ENCODE measurements at places on chromosomes 3 and 15.

GRCh38 chr3:152790651-152791387 lies 44.1 kb upstream of the P2RY1 start:
- DNase-seq, result no peak

- DNase-seq, result no peak
These were observed 722 bp downstream of the CHRNA3 start for GRCh38 chr15:78620021-78620526.

GRCh38 chr3:178036451-178037144 lies 499.6 kb upstream of the KCNMB2 start:
- DNase-seq, result no peak

DNA sequence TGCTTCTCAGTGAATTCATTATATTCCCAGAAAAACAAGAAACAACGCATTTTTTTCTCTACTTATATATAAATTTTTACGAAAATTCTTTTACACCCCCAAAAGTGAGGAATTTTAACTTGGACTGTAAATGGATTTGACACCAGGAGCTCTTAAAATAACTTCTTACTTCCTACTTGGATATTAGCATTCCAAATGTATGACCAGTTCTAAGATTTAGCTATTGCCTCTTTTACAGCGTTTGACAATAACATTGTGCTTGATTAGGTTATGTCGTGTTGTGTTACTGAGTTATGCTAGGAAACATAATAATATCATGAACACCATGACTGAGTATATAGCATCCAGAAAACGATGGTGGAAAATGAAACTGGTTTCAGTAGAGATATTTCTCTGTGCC lies 177.0 kb downstream of the CNTN6 start:
- no peak for DNase-seq

GRCh38 chr3:129440618-129441190 lies 680 bp downstream of the IFT122 start:
- no peak for DNase-seq

GRCh38 chr15:51776952-51777569 lies 25.7 kb downstream of the TMOD2 start:
- DNase-seq, result peak; percentile 27

GRCh38 chr3:139319428-139320402 lies 24.1 kb upstream of the MRPS22 start:
- no peak for DNase-seq

- DNase-seq, result no peak
These were observed 57.3 kb downstream of the SLC4A7 start for GRCh38 chr3:27426926-27427325.

- DNase-seq, result no peak
These were observed 191.3 kb upstream of the ZNF385D start for GRCh38 chr3:21942328-21942727.

DNA sequence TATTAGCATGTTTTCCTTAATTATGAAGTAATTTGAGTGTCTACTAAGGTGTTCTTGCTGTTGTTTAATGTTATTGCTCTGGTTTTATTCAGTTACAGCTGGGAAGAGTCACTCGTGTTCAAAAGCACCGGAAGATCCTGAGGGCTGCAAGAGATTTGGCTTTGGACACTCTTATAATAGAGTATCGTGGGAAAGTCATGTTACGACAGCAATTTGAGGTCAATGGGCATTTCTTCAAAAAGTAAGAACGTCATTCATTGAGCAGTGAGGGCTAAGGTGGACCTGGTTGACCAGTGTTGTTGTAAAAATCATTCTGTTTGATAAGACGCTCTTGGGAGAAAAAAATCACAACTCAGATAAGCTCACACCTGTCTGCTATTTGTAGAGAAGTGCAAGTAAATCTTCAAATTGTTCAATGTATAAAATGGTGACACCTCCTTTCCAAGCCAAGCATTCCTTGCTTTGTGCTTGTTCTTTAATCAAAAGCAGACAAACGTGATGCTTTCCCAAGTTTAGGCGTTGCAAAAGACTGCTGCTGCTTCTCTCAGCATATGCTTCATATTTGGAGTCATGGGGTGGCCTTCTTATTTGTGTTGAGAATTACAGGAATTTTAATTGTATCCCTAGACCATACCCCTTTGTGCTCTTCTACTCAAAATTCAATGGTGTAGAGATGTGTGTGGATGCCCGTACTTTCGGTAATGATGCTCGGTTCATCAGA lies 44.2 kb downstream of the SETD5 start:
- no peak for DNase-seq

- DNase-seq, result no peak
These were observed 79.3 kb upstream of the OXTR start for GRCh38 chr3:8848696-8849131.

- no peak for DNase-seq
These were observed 25.4 kb downstream of the IFT80 start for GRCh38 chr3:160373655-160374054.

DNA sequence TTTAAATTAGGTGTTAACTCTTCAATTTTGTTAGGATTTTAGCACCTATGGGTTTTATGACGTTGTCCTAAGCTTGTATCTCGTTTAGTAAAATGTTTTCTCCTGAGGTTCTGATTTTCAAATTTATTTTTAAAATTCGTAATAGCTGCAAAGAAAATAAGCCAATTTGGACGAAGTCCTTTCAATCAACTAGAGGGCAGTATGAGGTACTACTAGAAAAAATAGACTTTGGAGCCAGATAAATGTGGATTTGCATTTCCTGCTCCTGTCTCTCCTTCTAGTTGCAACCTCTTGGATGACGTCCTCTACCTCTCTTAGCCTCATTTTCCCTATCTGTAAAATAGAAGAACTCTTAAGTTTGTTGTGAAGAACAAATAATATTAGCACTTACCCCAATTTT lies 81.1 kb downstream of the SLTM start:
- DNase-seq, result no peak

GRCh38 chr3:194296454-194297263 lies 54.5 kb downstream of the CPN2 start:
- DNase-seq, result no peak

- DNase-seq, result no peak
These were observed 67.9 kb upstream of the TNIK start for GRCh38 chr3:171528102-171528501.

DNA sequence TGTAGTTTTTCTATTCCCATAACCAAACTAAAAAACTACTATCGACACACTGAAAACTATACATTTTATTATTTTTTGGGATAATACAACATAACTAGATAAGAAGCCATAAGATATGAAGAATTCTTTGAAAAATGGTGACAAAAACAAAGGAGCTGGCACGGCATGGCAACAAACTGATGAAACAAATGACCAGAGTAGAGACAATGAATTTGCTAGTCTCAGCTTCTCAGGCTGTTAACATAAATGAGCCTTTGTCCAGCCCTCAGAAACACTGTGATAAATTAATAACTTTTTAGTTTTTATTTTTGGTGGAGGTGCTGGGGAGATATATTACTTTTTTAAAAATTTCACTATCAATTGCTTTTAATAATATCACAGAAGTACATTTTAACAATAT lies 100.7 kb downstream of the SMARCC1 start:
- DNase-seq, result no peak

- DNase-seq, result no peak
These were observed 44.5 kb upstream of the BOC start for GRCh38 chr3:113166719-113167492.

DNA sequence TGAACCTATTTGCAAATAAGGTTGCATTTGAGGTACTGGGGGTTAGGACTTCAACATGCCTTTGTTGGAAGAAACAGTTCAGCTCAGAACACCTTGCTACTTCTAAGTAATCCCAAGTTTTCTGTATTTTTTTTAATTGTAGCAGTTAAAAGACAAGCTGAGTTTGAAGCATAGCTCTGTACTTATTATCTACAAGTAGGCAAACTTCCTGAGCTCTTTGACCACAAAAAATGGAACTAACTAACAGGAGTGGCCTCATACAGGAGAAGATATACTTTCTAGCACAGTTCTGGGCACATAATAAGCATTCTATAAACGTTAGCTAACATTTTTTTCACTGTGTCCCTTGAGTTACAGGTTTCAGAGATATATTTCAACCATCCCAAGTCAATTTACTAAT lies 159.2 kb downstream of the CHST2 start:
- DNase-seq, result no peak

DNA sequence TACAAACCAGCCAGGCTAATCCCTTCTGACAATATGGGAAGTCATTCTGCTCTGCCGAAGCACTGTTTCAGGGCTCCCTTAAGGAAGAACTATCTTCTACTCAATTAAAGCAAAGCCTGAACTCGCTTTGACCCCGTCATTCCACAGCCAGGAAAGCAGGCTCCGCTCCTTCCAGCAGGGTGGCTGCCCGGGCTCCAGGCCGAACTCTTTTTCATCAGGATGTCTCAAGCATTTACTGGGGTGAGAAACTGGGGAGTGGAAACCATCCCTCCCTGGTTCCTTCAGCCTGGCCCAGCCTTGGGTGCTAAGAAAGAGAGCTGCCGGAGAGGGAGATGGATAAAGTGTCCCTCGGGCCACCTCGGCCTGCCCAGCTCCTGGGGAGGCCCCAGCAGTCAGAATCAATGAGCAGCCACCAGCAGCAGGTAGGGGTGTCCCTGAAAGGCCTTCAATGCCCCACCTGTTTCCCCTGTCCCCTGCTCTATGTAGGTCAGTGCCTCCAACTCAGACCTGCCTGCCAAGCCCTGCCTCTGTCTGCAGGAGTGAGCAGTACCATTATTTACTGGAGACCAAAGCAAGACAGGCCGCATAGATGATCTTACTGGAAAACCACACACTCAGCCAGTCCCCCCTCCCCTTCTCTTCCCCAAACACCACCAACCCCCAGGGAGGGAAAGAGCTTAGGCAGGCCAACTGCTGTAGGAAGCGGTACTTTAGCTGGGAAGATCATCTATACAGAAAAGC lies 225.6 kb upstream of the TLE3 start:
- DNase-seq, result no peak

GRCh38 chr15:42089942-42090341 lies 4.4 kb downstream of the PLA2G4D start:
- no peak for DNase-seq

GRCh38 chr3:40872258-40872920 lies 326.9 kb upstream of the CTNNB1 start:
- no peak for DNase-seq

- no peak for DNase-seq
These were observed 65.3 kb downstream of the ADAM10 start for GRCh38 chr15:58684036-58684710.

- DNase-seq, result no peak
These were observed 12.6 kb downstream of the ATP8B4 start for GRCh38 chr15:50106457-50106856.

DNA sequence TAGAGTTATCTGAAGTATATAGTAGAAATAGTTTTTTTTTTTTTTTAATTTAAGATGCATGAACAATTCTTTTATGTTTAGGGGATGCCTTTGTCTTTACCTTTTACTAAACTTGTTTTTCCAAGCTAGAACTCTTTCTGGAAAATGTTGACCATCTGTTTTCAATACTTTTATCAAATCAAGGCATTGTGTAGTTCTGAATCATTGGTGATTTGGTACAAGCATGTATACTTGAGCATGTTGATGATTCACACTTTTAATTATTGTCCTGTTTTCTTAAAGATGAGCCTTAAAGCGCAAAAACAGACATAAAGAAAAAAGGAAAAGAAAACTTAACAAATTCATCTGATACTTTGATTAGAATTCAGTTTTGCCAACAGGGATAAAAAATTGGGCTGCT lies 28.3 kb downstream of the PDCD6IP start:
- DNase-seq, result no peak

GRCh38 chr3:69781593-69781992 lies 42.3 kb downstream of the MITF start:
- DNase-seq, result no peak

- no peak for DNase-seq
These were observed 1.1 kb upstream of the PLCH1 start for GRCh38 chr3:155745795-155746550.

- no peak for DNase-seq
These were observed 10.1 kb upstream of the WNT5A start for GRCh38 chr3:55497250-55497649.

- no peak for DNase-seq
These were observed 66.5 kb downstream of the MRPL46 start for GRCh38 chr15:88400591-88401250.

DNA sequence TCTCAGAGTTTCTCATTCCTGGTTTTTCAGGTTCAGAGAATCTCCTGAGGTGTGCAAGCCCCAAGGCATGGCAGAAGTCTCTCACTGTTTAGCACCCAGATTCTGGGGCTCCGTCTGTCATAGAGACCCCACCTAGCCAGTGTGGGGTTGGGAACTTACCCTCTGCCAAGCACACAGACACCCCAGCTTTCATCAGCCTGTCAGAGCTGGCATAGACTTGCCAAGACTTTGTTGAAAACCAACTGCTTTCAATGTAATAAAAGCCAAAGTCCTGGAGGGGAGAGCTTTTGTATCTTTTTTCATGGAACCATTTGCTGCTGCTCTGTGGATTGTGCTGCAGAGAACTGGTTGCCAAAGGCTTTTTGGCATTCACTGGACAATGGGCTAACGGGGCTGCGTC lies 341.4 kb upstream of the TRIM42 start:
- DNase-seq, result no peak

GRCh38 chr3:13657660-13658435 lies 108.9 kb downstream of the FBLN2 start:
- DNase-seq, result peak; percentile 37

GRCh38 chr15:56798639-56799038 lies 65.3 kb upstream of the ZNF280D start:
- peak; percentile 22 for DNase-seq

DNA sequence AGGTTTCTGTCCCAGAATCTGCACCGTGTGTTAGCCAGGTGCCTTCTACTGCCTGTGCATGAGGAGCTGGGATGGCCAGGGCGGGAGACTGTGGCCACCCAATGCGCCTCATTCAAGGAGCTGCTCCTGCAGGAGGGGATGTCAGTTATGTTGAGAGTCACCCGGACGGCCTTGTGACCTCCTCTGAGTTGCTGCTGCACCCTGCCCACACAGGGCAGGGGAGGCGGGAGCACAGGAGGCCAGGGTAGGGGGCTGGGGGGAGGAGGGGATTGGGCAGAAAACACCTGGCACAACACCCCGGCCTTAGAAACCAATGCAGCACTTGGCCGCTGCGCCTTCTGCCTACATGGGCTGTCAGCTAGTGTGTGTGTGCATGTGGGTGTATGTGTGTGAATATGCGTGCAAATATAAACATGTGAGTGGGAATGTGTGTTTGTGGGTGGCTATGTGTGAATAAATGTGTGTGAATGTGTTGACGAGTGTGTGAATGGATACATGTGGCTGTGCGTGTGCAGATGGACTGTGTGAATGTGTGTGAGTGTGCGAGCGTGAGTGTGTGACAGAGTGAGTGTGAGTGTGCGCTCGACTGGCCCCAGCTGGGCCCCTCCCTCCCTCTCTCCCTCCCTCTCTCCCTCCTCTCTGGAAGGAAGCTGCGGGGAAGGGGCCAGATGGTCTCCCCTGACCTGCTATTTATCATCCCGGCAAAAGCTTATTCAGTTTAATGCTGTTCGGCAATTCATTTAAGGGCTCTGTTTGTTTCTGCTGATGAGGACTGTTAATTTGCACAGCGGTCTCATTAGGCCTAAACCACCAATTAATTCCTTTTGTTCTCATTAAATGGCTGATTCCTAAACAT lies 106.9 kb downstream of the TLE3 start:
- DNase-seq, result no peak

- DNase-seq, result no peak
These were observed 145.4 kb upstream of the TLE3 start for GRCh38 chr15:70242951-70243685.

- DNase-seq, result no peak
These were observed 690.5 kb upstream of the ALCAM start for GRCh38 chr3:104676241-104676640.
